Stimulated activated CD4-positive, alpha-beta T cell treated with anti-CD3 and anti-CD28 coated beads, Interleukin-2, amount 100 ng/mL, for 4 hours (primary cell): ENCODE measurements at places on chromosomes 1 and 21.
A peak's percentile ranks its signal among the peaks of the same experiment; 100 is the strongest.

- no peak for DNase-seq
These were observed 68.7 kb upstream of the VAMP3 start for GRCh38 chr1:7702365-7702764.

- no peak for DNase-seq
These were observed 20.7 kb upstream of the FASLG start for GRCh38 chr1:172638249-172638648.

- no peak for DNase-seq
These were observed 177.5 kb downstream of the SETD4 start for GRCh38 chr21:35882791-35883240.

DNA sequence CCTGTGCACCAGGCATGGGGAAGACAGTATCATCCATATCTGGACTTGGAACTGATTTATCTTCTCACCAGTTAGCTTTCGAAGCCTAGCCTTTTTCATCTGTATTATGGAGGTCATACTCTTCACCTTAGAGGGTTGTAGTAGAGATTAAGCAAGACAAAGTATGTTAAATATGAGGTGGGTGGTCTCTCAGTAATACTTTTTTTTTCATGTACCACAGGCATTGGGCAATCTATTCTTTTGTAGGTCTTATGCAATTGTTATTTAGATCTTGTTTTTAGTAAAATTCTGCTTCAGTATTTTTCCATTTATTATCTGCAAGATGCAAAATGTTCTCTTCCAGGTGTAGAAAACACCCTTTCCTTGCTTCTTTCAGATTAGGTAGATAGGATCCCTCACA, 35.2 kb upstream of the OR2B11 start:
- DNase-seq: no peak

DNA sequence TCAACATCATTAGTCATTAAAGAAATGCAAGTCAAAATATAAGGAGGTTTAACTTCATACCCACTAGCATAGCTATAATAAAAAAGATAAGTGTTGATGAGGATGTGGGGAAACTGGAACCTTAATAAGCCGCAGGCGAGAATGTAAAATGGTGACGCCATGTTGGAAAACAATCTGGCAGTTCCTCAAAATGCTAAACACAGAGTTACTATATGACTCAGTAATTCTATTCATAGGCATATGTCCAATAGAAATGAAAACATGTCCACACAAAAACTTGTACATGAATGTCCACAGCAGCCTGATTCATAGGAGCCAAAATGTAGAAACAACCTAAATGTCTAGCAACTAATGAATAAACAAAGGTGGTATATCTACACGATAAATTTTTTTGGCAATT, 23.2 kb downstream of the DDX59 start:
- DNase-seq: no peak

DNA sequence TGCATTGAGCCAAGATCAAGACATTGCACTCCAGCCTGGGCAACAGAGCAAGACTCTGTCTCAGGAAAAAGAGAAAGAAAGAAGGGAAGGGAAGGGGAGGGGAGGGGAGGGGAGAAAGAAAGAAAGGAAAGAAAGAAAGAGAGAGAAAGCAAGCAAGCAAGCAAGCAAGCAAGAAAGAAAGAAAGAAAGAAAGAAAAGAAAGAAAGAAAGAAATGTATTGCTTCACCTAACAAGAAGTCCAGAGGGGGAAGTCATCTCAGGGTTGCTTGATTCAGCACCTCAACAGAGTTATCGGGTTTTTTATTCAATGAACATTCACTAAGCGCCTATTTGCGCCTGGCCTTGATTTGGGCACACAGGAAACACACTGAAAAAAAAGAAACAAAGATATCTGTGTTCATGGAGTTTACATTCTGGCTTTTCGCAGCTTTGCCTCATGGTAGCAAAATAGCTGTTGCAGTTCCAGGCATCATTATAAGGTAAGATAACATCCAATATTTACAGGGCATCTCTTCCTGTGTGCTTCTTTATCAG, 8.2 kb upstream of the RCSD1 start:
- DNase-seq: no peak

GRCh38 chr1:46815133-46815532, 16.3 kb downstream of the CYP4B1 start:
- DNase-seq: no peak

- DNase-seq: no peak
These were observed 2.2 kb downstream of the IL10RB start for GRCh38 chr21:33268393-33268736.

GRCh38 chr1:76267631-76268030, 193.1 kb downstream of the ST6GALNAC3 start:
- DNase-seq: no peak

GRCh38 chr1:92085727-92086126, 5.6 kb downstream of the BTBD8 start:
- no peak for DNase-seq

DNA sequence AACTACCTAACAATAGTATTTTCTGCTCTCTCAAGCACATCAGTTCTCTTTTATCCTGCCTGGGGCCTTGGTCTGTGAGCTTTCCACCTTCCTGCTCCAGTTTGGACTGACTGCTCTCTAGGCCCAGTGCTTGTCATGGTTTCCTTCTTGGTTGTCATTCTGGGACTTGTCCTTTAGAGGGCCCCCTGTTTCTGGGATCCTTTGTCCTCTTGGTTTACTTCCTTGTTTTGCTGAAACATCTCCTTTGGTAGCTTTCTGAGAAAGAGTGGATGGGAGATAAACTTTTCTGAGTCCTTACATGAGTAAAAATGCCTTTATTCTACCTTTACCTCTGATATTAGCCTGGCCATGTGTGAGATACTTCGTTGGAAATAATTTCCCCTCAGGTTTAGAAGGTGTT, 4.7 kb downstream of the SLC1A7 start:
- DNase-seq: no peak

GRCh38 chr1:201427963-201428362, 6.4 kb upstream of the TNNI1 start:
- no peak for DNase-seq

DNA sequence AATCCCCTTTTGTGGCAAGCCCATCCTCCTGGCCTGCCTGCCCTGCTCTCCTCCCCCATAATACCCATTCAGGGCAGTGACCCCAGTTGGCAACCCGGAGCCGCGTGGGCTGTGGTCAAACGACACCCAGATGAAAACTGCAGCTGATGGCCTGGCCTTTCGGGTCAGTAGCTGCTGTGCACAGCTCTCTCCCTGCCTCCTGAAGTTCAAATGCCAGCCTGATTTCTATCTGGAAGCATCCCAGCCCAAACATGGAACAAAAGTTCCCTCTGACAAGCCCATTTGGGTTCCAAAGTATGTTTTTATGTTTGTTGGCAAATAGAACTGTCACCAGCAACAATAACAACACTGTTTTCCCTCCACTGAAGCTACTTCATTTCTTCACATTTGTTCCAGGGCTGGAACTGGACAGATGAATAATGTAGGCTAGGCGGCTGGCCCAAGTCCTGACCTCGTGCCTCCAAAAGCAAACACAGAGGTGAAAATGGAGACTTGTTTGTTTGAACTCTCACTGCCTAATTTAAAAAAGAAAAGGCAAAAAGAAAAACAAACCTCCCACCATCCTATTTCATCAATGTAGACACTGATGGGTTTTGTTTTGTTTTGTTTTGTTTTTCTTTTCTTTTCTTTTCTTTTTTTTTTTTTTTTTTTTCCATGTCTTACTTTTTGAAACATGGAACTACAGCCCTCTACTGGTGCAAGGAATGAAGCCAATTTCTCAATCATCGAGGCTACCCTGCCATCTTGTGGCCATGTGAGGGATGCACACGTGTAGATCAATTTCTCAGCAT, 179.0 kb downstream of the ADSS2 start:
- peak; percentile 43 for DNase-seq

DNA sequence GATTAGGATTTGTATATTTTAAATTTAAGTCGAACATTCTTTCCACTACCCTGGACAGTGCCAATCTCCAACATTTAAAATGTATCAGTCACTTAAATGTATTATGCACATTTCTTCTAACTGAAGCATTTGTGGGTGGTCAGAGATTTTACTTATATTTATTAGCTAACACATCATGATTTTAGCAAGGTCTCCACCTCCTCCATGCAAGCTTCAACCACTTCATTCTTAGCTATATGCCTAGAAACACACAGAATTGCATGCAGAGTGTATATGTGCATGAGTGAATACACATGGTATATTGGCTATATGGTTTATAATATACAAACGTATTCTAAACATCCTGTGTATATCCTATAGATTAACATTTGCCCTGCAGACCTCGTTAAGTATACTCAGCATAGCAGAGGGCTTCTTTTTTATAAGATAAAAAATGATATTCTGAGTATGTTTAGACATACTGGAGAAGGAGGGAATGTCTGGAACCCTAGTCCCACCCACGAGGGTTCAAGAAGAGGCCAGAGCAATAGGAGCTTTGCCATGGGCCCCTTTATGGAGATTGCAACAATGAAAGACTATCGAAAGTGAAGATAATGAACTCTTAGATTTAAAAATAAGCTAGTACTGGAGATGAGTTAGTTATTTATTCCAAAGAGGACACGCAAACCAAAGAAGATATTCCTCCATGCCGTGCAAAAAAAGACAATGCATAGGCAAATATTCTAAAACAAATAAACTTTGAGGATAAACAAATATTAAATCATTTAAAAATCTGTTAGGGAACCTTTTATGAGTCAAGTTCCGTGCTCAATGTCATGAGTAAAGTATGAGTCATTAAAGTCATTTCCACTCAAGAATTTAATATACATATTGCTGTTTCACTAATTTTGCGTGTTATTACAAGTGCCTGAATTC, 480.4 kb downstream of the SIPA1L2 start:
- no peak for DNase-seq

DNA sequence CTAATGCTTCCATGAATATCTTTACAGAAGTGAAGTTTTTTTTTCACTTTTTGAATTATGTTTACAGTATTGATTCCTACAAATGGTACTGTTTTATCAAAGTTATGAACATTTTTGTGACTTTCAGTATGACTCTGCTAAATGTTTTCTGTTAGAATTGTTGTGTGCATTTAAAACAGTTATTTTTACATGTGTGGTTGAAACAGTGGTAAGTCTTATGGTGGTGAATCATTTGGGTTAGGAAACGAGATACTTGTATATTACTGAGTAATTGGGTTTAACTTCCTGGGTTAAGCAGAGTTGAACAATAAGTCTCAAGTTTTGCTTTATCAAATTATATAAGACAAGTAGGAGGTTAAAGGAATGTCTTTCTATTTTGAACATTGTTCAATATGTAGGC, 66.8 kb downstream of the VPS13D start:
- no peak for DNase-seq

- DNase-seq: no peak
These were observed 89.5 kb upstream of the CSF3R start for GRCh38 chr1:36572142-36572715.

DNA sequence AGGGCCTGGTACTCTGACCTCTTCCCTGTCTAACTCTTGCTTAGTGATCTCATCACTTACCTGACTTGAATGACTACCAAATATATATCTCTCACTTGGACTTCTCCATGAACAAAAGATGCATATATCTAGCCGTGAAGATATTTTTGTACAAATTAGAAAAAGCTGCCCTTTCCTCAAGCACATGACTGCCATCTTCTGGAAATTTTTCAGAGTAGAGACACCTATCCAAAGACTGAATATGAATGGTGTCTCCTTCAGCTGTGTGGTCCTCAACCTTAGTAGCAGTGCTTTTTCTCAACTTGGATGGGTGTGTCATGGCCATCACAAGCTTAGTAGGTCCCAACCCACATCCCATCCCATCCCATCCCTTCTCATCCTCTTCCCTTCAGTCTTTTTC, 142.3 kb downstream of the DNM3 start:
- no peak for DNase-seq

DNA sequence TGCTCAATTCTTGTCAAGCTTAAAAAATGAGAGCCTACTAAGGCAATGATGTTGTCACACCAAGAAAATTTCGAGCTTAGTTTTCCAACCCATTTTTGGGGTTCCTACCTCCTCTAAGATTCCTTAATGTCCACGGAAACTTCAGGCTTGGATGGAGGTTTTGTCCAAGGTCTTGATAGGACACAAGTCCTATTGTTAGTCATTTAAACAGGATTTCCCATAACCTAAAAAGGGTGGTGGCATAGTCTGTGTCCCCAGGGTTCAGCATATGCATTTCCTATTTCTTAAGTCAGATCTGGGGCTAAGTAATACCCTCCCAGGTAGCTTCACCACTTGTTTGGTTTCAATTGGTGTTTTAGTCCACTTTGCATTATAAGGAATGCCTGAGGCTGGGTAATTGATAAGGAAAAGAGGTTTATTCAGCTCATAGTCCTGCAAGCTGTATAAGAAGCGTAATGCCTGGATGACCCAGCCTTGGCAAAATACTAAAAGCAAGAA, 10.9 kb upstream of the PADI2 start:
- DNase-seq: no peak

- no peak for DNase-seq
These were observed 1.5 kb upstream of the CLDN17 start for GRCh38 chr21:30168086-30168485.

- no peak for DNase-seq
These were observed 43.0 kb downstream of the JAK1 start for GRCh38 chr1:64923294-64923718.

- no peak for DNase-seq
These were observed 49.1 kb downstream of the DSCAM start for GRCh38 chr21:40797891-40798290.

- peak; percentile 57 for DNase-seq
These were observed 22.4 kb downstream of the STPG1 start for GRCh38 chr1:24390924-24391782.

DNA sequence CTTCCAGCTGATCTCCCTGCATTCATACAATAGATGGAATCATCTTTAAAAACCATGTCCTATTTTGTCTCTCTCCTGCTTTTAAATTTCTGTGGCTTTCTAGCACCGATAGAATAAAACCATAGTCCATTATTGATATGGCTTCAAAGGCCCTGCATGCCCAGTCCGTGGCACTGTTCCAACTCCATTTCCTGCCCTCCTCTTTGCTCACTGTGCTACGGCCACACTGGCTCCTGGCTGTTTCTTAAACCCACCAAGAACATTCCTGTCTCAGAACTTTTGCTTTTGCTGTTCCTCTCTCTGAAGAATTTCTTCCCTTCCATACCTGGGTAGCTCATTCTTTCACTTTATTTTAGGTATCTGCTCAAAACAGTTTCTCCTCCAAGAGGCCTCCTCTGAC, 7.2 kb downstream of the SLAMF1 start:
- DNase-seq: no peak

- DNase-seq: no peak
These were observed 109.7 kb upstream of the ACTRT2 start for GRCh38 chr1:2911421-2912178.

DNA sequence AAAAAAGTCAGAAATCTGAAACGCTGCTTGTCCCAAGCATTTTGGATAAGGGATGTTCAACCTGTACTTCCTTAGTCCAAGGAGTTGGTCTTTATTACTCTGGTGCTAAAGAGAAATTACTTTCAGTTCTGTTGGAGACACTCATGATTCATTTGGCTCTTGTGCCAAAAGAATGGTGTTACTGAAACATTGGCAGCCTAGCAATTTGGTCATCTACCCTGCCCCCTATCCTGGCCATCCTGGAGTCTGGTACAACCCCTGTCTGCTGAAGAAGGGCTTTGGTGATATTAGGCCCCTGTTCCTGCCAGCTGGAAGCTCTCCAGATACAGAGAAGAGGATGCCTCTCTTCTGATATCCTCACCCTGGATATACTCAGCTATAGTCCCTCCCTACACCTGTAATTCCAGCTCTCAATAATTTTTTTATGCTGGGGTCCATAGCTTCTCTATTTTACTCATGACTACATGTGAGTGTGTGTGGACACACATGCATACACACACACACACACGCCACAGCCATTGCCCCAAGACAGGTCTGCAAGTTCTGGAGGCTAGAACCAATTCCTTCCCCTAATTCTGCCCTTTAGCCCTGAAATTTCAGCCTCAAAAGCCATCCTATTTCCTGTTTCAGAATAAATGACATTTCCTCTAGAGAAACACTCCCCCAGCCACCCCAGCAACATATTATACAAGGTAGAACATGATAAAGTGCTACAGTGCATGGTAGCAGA, 40.0 kb downstream of the LHX8 start:
- DNase-seq: no peak
